ENCODE measurements at places on chromosomes 5 and 9.

DNA sequence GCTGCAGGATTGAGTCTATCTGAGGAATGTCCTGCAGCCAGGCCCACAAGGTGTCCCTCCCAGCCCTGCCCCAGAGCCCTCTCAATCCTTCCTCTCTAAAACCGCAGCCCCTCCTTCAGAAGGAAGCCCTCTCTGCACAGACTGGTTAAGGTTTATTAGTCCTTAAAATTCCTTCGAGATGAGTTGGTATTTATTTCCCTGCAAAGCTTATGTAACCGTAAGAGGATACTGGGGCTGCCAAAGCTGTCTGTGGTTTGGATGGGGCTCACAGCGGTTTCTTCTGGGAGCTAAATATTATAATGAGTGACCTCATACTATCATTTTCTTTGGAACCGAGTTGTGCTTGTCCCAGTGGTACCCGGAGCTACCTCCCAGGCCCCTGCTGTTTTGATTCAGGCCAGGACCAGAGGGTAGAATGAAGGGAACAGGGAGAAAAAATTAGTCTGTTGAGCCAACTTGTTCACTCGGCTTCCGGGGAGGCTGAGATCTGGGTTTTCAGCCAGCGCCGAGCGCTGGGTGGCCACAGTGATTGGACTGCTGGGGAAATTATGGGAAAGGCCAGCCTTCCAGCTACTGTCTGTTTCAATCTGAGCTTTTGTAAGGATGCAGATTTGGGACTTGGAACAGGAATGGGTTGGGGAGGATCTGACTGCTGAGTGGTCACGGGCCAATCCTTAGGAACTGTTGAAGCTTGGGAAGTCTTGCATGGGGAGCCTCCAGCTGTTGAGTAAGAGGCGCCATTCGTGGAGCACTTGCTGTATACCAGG, 107.5 kb downstream of the NDFIP1 start:
- no peak for DNase-seq

DNA sequence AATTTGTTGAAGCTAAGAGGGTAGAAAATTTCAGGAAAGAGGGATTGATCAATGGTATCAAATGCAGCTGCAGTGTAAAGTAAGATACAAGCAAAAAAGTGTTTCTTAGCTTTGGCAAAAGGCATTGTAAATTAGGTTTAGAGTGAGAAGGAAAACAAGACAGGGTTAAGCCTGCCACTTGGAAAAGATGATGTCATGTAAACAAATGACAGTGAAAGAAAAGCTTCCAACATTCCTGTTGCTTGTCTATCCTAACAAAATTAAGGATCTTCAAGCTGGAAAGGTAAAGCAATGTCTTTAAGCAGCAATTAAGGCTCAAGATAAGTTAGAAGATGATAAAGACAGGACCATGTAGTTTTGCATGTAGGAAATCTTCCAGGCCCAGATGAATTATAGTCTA, 139.1 kb upstream of the PPP2R2B start:
- no peak for DNase-seq

GRCh38 chr5:79008362-79008761, 23.3 kb upstream of the ARSB start:
- no peak for DNase-seq

DNA sequence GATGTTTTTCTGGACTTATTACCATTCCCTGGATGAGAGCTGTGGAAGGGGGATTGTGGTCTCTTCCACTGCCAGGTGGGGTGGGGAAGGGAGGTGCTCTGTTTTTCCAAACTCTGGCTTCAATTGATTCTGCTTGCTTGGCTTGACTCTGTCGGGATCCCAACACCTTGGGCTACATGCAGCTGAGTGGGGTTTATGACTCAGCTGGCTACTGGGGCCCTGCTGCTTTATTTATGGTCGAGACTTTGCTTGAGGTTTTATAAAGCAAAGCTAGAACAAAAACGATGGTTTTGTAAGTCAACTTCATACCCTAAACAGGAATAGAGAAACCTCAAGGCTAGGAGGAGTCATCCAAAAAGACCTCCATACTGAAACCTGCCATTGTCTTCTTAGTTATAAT, 76.3 kb downstream of the AOPEP start:
- no peak for DNase-seq

DNA sequence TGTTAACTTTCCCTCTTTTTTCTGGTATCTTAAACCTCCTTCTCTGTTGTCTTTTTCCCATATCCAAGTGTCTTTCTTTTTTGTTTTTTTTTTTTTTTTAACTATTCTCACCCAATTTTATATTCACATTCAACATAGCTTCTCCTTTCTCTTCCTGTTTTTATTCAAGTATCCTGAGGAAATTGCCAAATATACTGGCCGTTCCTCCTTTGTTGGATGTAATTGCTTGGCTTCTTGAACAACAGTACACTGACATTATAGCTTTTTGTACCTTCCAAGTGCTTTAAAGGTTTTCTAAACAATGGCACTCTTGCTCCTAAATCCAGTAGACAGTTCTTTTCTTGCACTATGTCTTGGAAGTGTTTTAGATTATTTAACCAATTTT, 1146.8 kb downstream of the MAT2B start:
- DNase-seq, result no peak

- DNase-seq, result no peak
These were observed 8.2 kb upstream of the PARP8 start for GRCh38 chr5:50658246-50658645.

- peak; percentile 77 for DNase-seq
These were observed 14.3 kb upstream of the TIFAB start for GRCh38 chr5:135466178-135467050.

GRCh38 chr9:96217294-96217707, 84.7 kb downstream of the HSD17B3 start:
- DNase-seq, result peak; percentile 39

DNA sequence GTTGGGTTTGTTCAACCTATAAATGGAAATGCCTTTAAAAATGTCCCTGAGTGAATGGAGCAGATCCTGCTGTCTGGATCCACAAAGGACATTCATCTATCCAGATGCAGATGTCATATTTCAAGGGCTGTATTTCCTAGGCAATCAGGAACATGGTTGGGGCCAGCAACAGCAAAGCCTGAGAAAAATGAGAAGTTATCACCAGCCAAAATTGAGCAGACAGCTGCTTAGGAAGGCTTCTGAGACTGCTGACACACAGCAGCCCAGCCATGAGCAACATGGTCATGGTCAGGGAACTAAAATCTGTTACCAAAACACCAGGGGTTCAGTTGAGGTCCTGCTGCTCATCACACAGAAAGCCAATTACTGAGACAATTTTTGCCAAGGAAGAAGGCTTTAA, 9.2 kb upstream of the IL7R start:
- DNase-seq, result no peak

- no peak for DNase-seq
These were observed 20.3 kb downstream of the LPCAT1 start for GRCh38 chr5:1503241-1504068.

- DNase-seq, result no peak
These were observed 26.2 kb upstream of the HSD17B4 start for GRCh38 chr5:119426057-119426456.

DNA sequence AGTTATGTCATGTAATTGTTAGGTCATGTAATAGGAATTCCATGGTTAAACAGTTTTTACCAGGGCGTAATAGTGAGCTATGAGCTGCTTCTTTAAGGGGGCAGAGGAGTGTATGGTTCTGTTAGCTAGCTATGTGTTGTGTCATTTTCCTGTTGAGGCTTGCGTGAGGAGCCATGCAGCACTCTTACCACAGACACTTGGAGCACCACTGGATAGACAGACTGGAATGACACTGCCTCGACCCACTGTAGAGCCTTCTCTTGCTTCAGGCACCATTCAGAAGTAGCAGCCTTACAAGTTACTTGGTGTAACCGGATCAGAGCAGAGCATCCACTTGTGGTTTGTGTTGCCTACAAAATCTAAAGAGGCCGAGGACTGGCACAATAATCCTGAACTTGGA, 28.3 kb upstream of the STOM start:
- no peak for DNase-seq

- no peak for DNase-seq
These were observed 39.0 kb downstream of the DROSHA start for GRCh38 chr5:31492869-31493268.

GRCh38 chr5:152185547-152186245, 219.4 kb downstream of the NMUR2 start:
- no peak for DNase-seq

DNA sequence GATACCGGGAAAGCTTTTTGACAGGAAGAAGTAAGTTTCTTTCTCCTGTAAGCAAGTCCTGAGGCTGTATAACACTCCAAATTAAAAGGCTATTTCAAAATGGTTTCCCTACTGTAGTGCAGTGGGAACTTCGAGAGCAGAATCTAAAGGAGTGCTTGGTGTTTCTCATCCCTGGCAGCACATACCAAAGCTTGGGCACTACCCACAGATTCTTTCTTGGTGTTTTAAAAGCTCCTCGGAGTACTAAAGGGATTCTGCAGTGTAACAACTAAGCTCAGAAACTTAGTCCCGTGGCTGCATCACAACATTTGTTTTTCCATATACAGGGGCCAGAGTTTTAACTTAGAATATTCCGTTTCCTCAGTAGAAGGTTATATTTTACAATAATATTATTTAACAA, 5.6 kb upstream of the APC start:
- no peak for DNase-seq

- DNase-seq, result no peak
These were observed 13.8 kb downstream of the RALGDS start for GRCh38 chr9:133107245-133107722.
